NCI-H69 (cell line): ENCODE measurements at places on chromosomes 1 and 21.
A peak's percentile ranks its signal among the peaks of the same experiment; 100 is the strongest.

GRCh38 chr1:160961419-160961818 lies 6.8 kb upstream of the ITLN2 start:
- no peak for DNase-seq

- no peak for DNase-seq
Measured at GRCh38 chr1:186286615-186287315, 88.3 kb downstream of the TPR start.

DNA sequence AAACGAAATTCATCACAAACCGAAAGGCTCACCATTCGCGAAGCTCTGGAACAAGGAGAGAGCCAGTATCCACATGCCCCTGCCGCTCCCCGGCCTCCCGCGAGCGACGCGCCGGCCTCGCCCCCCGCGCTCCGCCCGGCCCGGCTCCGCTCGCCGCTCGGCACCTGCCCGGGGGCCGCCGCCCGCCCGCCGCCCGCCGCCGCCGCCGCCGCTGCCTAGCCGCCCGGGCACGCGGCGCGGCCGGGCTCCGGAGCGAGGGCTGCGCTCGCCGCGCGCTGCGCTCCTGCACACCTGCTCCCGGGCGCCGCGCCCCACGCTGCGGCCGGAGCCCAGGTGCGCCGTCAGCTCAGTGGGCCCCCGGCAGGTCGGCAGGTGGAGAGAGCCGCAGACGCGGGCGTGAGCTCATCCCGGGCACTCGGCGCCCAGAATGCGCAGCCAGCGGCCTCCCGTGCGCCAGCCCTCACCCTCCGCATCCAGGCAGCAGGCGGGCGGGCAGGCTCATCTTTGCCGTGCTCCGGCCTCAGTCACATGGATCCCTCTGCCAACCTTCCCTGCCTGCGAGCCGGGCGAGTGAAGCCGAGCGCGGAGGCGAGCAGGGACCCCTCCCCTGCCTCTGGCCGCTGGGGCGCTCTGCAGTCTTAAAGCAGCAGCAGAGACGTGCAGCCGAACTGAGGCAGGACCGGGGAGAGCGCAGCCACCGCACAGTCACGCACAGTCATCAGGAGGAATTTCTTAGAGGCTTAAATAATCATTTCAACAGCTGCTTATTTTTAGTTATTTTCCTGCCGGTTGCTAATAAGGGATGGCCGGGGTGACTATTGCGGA lies at the start of gene DSCAM:
Gene DSCAM, minus strand, starts transcription at position 572 of the 825 bp plus-strand sequence. Its CDS starts 497 bp downstream, at position 75.
- DNase-seq, result peak; percentile 92

- DNase-seq, result no peak
Measured at GRCh38 chr1:82218846-82219245, 418.1 kb downstream of the ADGRL2 start.

- DNase-seq, result no peak
Measured at GRCh38 chr1:233033361-233033760, 83.0 kb downstream of the NTPCR start.

- peak; percentile 50 for DNase-seq
Measured at GRCh38 chr1:21278208-21278859, 11.9 kb downstream of the ECE1 start.

GRCh38 chr1:67019600-67020136 lies 34.3 kb downstream of the SLC35D1 start:
- no peak for DNase-seq

DNA sequence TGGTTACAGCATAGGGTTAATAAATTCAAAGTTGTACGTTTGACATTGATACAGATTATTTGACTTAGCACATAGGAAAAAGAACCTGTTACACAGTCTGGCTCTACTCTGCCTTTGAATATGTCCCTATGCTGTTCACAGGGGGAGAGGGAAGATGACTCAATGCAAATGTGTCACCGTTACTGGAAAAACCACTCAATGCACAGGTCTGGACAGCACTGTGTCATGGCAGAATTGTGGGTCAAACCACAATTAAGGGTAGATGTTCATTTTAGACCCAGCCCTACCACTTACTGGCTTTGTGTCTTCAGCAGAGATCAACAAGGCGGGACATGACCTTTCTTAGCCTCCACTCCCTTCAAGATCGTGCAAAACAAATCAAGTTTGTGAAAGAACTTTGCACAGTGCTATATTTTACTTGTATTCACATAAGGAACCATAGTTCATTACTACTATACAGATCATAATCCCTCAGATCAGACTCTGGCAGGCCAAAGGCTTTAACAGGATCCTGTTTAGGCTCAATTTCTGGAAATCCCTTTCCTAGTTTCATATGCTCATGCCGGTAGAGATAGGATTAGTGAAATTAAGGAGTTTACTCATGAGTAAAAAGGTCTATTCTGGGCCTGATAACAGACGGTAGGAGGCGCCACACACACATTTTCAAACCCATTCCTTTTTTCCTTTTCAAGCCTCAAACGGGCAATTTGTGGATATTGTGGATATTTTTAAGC lies 22.1 kb downstream of the EIF2D start:
- DNase-seq, result no peak

DNA sequence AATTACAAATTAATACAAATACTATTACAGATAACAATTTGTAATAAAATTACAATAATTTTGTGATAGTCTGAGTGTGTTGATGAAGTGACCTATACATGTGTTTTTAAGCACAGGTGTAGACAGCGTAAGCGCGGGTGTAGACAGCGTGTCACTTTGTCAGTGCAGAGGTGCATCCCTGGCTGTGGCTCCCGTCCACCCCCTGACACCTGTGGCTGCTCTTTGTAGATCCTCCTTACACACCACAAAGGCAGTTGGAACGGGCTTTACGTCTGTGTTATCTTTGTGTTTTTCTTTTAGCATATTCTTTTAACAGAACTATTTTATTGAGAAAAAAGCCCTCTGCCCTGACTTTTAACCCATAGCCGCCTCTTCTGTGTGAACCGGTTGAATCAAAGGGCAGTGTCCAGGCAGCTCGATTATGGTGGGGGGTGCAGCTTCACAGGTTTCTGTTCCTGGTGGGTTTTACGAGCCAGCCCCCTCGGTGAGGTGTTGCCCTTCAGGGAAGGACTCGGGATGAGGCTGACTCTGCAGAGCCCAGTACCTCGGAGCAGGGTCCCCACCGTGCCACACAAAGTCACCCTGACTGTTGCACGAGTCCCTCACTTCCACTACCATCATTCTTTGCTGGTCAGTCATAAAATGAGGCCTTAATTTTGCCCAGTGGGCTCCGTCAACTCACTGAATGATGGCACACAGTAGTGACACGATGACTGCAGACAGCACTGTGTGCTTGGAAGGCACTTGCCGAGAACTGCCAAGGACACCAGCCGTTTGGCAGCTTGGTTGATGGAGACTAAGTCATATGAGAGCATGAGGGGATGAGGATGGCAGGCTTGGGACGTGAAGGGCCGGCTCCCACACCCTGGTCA lies 86.4 kb upstream of the COL6A1 start:
- no peak for DNase-seq

- no peak for DNase-seq
Measured at GRCh38 chr1:243587823-243588560, 262.1 kb downstream of the AKT3 start.

DNA sequence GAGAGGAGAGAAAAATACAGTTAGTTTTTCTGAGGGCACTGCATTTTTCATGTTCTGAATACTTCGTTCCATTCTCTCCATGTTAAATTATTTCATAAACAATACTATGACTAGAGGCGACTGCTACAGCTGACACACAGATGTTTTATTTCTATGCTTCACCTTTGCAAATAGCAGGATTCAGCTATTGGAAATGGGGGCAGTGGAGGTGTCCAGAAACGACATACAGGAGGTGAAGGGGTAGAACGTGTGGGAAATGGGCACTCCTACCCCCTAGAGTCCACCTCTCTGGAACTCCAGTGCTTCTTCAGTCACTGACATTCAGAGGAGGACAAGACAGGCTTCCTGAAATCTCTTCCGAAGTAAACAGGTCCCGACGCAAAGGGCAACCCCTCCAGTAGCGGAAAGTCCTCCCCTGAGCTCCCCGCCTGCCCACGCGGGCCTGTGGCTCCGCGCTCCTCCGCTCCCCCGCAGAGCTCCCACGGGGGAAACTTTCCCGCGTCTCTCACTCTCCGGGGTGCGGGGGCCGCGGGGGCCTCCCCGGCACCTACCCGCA lies 480 bp downstream of the DPYD start:
- DNase-seq, result peak; percentile 81

GRCh38 chr1:4684864-4685522 lies 30.6 kb downstream of the AJAP1 start:
- DNase-seq, result no peak

- no peak for DNase-seq
Measured at GRCh38 chr1:183512450-183512849, 40.2 kb downstream of the SMG7 start.

GRCh38 chr1:61626816-61627215 lies 98.1 kb downstream of the TM2D1 start:
- no peak for DNase-seq

DNA sequence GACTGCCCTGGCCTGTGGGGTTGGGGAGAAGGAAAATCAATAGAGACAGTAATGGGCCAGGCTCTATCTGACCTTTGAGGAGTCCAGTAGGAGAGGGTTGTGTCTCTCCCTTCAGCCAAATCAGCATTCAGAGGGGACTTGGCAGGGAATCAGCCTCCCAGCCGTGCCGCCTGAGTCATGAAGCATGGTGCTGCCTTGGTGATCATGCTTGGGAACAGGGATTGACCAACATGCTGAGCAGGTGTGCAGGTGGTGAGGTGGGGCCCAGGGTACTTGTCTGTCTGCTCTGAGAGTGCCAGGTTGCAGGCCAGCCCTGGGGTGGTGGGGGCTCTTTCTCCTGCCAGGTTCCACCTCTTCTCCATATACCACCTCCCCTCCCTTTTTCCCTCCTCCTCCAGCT lies 58.9 kb upstream of the TLR5 start:
- peak; percentile 18 for DNase-seq

GRCh38 chr1:26856181-26856580 lies 6.8 kb upstream of the SFN start:
- DNase-seq, result no peak

GRCh38 chr1:3436451-3436850 lies 18.0 kb upstream of the ARHGEF16 start:
- DNase-seq, result no peak

- peak; percentile 36 for DNase-seq
Measured at GRCh38 chr1:156232201-156232894, 9.6 kb upstream of the BGLAP start.

DNA sequence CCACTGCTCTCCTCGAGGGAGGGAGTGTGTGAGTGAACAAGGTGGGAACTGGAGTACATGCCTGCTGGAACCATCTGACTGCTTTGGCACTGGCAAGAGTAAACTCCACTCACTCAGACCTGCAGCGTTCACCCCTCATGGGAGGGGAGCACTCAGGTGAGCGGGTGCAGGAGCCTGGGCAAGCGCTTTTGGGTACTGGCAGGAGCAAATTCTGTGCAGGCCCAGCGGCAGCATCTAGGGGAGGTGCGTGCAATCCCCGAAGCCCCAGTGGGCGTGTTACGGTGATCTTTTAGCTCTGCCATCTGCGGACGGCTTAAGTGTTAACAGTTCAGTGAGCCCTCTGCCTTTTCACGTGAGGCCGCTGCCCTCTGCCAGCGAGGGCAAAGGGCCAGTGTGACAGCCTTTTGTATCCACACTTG lies 127.4 kb downstream of the PATJ start:
- no peak for DNase-seq
